Posterior cingulate gyrus (tissue), 11 donors: ENCODE measurements at places on chromosomes 6 and 20.

GRCh38 chr6:854406-855118, 161.6 kb upstream of the EXOC2 start:
- DNase-seq = no peak

DNA sequence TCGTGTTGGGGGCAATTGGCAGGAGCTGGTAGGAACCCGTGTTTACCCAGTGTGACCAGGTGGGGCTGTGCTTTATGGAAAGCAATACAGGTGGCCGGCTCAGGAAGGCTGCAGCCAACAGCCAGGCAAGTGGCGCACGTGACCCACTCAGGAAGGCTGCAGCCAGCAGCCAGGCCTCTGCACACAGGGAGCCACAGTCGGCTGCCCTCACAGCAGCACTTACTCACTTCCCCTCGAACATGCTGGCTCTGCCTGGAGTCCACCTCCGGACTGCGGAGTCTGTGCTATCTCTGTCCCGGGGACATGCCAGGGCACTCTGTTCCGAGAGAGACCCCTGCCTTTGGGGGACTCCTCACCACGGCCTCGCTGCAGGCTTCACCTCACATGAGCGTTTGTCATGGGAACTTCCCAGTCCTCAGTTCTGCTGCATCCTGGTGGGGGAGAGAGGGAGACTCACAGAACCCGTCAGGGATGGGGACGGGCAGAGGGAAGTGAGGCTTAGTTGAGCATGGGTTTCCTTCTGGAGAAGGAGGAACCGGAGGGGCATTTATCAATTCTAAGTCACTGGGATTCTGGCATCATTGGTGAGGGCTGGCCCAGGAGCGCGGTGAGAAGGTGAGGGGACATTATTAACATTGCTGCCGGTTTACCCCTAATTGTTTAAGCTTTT, 76.8 kb downstream of the TTLL2 start:
- DNase-seq = no peak

DNA sequence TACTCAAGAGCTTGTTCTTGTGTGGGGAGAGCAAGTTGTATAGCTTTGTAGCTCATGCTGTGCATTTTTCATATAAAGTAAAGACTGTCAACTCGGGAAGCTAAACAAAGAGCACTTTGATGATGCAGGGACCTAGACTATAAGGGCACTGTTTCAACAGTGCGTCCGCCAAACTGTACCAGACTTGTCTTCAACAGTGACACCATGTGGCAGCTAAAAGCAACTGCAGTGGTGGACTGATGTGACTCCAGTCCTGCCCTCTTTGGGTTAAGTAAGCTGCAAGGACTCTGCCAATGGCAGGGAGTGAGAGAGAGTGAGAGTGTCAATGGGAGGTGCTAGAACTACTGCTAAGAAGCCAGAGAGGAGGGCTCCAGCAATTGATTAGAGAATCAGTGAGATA, 48.1 kb upstream of the MC3R start:
- DNase-seq = no peak

- no peak for DNase-seq
Measured at GRCh38 chr20:982754-983153, 19.4 kb downstream of the RSPO4 start.

DNA sequence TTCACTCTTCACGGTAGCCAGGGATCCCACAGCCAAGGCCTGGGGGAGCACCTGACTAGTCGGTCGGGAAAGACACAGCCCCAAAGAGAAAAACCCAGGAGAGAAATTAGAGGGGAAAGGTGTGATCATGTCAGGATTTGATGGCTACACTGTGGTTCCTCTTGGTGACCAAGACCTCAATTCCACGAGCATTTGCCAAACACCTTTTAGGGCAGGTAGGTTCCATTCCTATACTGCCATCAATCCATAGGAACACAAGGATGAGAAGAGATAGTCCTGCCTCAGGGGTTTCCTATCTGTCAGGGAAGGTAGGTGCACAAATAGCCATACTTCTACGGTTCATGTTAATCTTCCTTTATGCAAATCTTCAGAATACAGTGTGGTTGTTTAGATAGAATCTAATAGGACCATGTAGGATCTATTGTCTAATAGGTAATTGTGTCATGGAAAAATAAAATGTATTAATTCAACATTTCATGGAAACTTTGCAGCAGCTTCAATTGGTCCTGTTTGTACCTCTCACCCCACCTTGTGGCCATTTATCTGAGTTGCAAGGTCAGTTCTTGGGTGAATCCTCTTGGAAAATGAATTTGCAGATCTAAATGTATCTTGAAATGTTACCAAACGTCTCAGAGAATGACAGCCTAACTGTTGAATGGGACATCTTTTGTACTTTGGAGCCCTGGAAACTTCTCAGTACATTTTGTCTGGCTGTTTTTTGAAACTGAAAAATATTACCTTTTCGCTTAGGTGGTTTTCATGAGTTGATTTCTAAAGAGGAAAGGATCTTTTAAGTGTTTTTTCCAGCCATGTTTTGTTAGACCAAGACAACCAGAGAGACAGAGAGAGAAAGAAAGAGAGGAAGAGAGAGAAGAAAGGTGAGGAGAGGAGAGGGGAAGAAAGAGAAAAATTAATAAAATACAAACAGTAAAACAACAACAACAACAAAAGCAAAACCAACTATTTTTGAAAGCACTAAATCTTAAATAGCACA, 33.7 kb upstream of the IYD start:
- no peak for DNase-seq

GRCh38 chr6:38137608-38138265, 318.2 kb downstream of the ZFAND3 start:
- no peak for DNase-seq

GRCh38 chr6:81511423-81511822, 241.1 kb downstream of the TENT5A start:
- no peak for DNase-seq

DNA sequence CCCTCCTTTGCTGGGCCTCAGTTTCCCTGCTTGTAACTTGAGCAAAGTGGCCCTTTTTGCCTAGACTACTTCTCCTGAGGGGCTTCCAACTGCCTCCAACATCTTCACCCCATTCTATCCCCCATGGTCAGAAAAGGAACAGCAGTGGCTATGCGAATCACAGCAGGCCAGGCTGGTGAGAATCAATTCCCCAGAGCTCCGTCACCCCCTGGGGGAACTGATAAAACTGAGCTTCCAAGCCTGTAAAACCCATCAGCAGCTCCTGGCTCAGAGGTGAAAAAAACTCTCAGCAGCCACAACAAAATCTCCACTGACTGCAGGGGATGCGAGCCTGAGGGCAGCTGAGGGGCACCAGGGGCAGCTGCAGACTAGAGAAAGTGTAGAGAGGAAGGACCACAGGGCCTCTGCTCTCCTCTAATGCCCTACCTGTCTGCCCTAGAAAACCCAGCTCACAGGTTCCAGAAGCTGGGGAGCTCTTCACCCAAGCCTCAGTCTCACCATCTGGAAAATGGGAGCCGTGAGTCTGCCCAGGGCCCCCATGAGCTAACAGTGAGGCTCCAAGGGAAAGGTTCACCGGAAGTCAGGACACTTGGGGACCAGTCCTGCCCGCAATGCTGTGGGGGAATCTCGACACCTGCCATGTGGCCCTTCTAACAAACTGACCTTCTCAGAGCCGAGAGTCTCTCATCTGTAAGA, 120.6 kb downstream of the GRM4 start:
- no peak for DNase-seq

DNA sequence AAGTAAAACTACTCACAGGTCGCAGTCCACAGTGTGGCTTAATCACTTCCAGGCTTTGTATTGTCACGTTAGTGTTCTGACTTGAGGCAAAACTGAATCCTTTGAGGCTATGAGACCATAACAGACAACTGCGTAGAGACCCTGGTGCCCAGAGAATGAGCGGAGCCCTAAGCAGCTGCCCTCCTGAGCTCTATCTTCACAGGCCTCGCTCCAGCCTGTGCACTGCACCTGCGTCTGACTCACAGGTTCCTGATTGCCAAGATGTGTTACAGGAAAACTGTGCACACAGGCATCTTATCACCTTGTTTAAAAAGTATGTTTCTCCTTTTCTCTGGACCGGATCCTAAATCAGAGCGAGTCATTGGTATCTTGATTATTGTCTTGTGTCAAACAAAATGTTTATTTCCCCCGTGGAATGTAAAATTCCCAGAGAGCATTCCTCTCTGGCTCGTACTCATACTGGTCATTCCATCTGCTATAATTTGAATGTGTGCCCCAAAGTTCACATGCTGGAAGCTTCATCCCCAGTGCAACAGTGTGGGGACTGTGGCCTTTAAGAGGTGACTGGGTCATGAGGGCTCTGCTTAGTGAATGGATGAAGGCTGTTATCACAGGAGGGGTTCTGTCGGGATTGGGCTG, 25.7 kb downstream of the PRR18 start:
- no peak for DNase-seq

GRCh38 chr20:20814685-20815084, 102.2 kb upstream of the RALGAPA2 start:
- DNase-seq = no peak

DNA sequence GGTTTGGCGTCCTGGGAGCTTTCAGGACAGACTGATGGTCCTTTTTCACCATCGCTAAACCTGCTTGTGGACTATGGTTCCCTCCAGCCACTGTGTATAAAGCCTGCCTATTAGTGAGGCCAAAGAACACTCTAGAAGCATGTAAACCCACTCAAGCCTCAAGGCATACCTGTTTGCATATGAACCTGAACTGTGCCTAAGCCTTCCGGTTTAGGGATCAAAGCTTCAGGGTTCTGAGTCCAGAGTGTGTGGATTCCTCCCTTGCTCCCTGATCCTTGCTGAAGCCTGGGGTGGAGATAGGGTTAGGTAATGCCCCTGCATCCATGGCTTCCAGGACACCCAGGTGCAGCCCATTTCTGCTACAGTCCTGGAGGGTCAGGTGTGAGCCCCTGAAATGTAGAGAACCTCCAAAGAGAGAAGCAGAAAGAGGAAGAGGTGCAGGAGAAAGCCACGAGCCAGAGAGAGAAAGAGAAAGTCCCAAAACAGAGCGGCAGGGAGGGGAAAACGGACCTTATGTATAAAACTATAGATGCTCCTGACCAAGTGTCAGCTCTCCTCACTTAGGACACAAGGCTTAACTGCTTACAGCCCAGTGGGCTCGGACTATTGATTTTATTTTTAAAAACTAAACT, 93.3 kb downstream of the SCML4 start:
- no peak for DNase-seq

- DNase-seq = no peak
Measured at GRCh38 chr6:157020398-157020797, 243.2 kb downstream of the ARID1B start.

GRCh38 chr6:7341989-7342742, 29.2 kb upstream of the SSR1 start:
- DNase-seq = no peak

DNA sequence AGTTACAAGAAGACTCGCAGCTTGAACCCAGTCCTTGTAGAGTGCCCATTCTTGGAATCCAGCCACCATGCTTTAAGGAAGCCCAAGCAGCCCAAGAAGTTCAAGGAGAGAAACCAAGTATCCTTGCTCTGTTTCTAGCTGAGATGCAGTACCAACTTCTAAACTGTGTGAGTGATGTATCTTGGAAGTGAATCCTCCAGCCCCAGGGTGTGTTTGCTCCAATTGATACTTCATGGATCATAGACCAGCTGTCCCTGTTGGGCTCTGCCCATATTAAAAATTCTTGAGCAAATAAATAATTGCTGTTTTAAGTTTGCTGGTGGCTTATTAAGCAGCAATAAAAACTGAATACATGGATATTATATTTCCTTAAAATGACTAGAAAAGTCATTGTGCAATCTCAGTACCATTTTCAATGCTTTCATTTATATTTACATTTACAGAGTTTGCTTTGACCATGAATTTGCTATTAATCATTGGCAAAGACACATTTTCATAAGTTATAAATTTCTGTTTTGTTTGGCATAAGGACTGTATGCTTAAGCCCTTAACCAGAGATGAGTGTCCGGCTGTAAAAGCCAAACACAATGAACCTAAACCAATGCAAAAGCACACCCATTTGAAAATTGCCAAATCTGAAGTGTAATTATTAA, 9.2 kb downstream of the SPTLC3 start:
- DNase-seq = no peak

DNA sequence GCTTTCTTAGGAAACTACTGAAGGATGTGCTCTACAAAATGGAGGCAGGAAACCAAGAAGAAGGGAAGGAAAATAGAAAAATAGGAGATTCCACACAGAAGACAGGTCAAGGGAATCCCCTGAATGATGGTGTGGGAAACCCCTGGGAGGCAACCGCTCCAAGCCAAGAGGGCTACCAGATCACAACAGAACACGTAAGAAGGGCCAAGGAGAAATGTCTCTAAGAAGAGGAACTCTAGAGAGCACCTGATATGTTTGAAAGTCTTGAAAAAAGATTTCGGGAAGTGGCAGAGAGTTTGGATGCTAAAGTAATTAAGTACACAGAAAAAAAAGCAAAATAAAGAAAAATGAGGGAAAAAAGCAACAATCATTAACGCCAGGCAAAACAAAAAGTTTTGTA, 7.1 kb downstream of the KIF13A start:
- DNase-seq = no peak

- DNase-seq = no peak
Measured at GRCh38 chr20:17403461-17403860, 127.7 kb downstream of the BFSP1 start.

GRCh38 chr20:32478576-32478975, 106.6 kb downstream of the NOL4L start:
- no peak for DNase-seq

GRCh38 chr20:47295921-47296426, 60.5 kb downstream of the ZMYND8 start:
- no peak for DNase-seq

GRCh38 chr6:5580736-5581581, 319.6 kb downstream of the FARS2 start:
- DNase-seq = no peak

DNA sequence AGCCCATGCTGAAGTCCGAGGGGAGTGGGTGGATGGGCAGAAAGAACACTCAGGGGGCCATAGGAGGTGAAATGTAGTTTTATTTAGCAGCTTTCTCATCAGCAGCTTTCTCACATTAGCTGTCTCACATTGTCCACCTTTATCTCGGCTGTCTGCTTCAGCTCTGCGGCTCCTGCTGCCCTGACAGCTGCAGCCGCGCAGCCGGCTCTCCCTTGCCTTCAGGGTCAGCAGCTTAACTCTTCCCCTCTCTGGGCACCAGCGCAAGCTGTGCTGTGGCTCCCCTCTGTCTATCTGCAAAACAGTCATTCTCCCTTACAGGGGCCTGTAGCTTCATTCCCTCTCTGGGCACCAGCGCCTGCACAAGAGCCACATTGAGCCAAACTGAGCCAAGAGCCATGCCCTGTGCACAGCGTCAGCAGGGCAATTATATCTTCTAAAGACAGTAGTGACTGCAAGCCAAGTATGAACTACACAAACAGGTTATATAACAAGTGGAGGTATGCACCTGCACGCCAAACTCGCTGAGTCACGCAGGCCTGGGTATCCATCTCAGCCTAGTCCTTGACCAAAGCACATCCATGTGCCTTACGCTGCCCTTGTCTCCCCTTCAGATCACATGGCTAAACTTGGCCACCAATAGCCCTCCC, 198.8 kb downstream of the EYA2 start:
- DNase-seq = no peak

GRCh38 chr6:82785206-82785605, 280.4 kb downstream of the UBE3D start:
- no peak for DNase-seq

GRCh38 chr6:2718334-2719092, 32.2 kb downstream of the MYLK4 start:
- DNase-seq = no peak
